Activated CD8-positive, alpha-beta memory T cell treated with anti-CD3 and anti-CD28 coated beads for 4 hours (primary cell): ENCODE measurements at places on chromosomes 7 and 10.

DNA sequence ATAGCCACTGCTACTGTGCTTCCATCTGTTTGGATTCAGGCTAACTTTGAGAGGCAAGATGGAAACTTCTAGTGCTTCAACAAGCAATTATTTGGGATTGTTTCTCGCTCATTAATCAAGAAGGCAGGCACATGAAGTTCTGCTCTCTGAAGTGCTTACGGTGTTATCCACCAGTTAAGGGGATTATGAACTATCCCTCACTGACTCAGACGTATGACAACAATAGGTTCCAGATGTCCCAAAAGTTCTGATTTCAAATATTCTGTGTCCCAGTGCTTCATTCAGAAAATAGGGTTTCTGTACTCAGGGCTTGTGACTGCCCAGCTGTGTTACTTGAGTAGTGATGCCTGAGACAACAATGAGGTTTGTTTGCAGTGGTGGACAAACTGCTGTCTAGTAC lies 81.0 kb downstream of the HACD1 start:
- no peak for DNase-seq

GRCh38 chr10:20017961-20018360 lies 201.7 kb downstream of the PLXDC2 start:
- DNase-seq = no peak

DNA sequence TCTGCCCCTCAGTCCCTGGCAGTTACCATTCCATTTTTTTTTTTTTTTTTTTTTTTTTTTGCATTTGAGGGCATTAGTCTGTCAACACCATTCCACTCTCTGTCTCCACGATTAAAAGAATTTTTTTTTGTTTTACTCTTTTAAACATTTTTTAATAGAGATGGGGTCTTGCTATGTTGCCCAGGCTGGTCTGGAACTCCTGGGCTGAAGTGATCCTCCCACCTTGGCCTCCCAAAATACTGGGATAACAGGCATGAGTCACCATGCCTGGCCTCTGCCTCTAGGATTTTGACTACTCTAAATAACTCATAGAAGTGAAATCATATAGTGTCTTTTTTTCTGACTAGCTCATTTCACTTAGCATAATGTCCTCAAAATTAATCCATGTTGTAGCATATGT lies 16.5 kb upstream of the CLDN3 start:
- DNase-seq = no peak

- DNase-seq = no peak
Measured at GRCh38 chr7:155316427-155317113, 18.9 kb downstream of the INSIG1 start.

GRCh38 chr7:28151965-28152364 lies 28.6 kb downstream of the JAZF1 start:
- no peak for DNase-seq

GRCh38 chr7:35735396-35735795 lies 40.5 kb upstream of the HERPUD2 start:
- DNase-seq = no peak

GRCh38 chr10:33234831-33235237 lies 99.6 kb downstream of the NRP1 start:
- DNase-seq = no peak

- no peak for DNase-seq
Measured at GRCh38 chr10:61732629-61733278, 70.0 kb downstream of the CABCOCO1 start.

- no peak for DNase-seq
Measured at GRCh38 chr7:148223160-148223559, 367.4 kb upstream of the C7orf33 start.

- no peak for DNase-seq
Measured at GRCh38 chr10:59830601-59831259, 75.6 kb downstream of the CCDC6 start.

GRCh38 chr10:56633876-56634452 lies 272.9 kb upstream of the ZWINT start:
- no peak for DNase-seq

- DNase-seq = no peak
Measured at GRCh38 chr10:5620966-5621365, 45.4 kb downstream of the ASB13 start.

GRCh38 chr7:3463696-3464095 lies 162.6 kb downstream of the SDK1 start:
- no peak for DNase-seq

GRCh38 chr7:82419200-82419599 lies 24.4 kb downstream of the CACNA2D1 start:
- DNase-seq = no peak

GRCh38 chr10:76459016-76459730 lies 1027.7 kb downstream of the LRMDA start:
- DNase-seq = no peak

- no peak for DNase-seq
Measured at GRCh38 chr10:38147686-38148085, 53.5 kb downstream of the ZNF37A start.

DNA sequence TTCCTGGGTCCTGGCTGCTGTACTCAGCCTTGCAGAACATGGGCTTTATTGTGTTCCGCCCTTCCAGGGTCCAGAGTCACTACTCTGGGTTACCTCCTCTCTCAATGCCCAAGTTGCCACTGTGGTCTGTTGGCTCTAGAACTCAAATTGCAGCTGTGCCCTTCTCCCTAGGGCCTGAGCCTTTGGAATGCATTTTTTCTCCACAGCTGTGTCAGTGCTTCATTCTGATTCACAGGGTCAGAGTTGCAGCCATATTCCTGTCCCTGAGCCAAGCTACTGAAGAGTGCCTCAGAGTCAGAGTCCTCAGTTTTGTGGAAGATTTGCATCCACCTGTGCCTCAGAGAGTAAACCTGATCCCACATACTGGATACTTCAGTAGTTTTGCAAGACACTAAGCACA lies 167.5 kb downstream of the ITGB1 start:
- no peak for DNase-seq

GRCh38 chr10:86289577-86289868 lies 77.1 kb downstream of the GRID1 start:
- DNase-seq = no peak

GRCh38 chr7:98078197-98078870 lies 28.3 kb upstream of the LMTK2 start:
- no peak for DNase-seq

DNA sequence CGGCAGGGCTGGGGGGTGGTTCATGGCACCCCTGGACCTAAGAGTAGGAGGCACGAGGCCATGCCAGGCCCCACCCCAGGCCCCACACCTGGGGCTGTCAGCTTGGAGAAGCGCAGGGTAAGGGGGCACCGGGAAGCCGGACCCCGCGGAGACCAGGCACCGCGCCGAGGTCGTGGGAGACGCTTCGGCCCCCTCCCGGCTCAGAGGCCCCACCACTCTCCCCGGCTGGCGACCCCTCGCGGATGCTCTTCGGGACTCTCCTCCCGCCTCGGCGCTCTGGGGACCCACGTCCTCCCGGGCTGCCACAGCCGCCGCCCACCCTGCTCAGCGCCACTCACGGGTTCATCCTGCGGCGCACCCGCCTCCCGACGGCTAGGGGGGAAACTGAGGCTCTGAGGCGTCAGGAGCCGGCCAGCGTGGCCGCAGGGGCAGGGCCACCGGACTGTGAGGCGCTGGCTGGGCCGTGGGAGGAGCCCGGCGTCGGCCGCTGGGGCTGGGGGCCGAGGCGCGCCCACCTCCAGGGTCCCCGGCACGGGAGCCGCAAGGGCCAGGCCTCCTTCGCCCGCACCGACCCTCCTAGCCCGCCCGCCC lies 25.9 kb downstream of the PDGFA start:
- DNase-seq = no peak

DNA sequence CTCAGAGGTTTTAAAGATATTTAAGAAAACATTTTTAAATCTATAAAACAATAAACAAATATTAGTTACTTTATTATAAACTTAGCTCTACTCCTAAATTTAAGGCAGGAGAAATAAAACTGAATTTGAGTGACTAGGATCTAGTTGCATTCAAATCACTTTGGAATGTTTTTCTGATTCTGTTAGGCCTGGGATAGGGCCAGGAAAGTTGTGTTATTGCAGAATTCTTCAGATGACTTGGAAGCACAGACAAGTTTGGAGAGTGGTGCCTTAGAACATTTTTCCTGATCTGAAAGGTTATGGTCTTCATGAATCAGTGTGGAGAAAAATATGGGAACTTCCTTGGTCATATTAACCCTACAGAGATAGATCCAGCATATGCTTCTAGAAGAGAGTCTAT lies 15.6 kb upstream of the SLC25A13 start:
- no peak for DNase-seq

DNA sequence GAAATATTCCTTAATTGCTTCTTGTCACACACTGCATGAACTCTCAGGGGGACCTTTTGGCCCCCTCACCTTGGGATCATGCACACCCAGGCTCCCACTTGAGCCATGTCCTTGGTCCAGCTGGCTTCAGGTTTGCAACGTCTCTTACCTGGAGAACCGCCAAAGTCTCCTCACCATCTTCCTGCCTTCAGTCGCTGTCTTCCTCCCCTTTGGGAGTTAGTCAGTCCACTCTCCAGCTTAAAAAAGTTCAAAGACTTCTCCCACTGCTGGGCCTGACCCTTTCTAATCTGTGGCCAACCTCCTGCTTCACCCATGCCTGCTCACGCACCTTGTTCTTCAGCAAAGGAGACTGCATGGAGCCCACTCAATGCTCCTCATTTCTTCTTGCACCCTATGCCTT lies 82.6 kb upstream of the LRRC4 start:
- DNase-seq = no peak

- DNase-seq = no peak
Measured at GRCh38 chr10:9515922-9516321, 1461.4 kb downstream of the GATA3 start.

DNA sequence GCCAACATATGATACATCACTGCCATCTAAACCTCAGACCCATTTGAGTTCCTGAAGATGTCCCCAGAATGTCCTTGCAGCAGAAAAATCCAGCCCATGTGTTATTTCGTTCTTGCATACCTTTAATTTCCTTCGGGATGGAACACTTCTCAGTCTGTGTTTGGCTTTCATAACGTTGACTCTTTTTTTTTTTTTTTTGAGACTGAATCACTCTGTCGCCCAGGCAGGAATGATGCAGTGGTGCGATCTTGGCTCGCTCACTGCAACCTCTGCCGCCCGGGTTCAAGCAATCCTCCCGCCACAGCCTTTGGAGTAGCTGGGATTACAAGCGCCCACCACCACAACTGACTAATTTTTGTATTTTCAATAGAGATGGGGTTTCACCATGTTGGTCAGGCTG lies 148.8 kb upstream of the TNRC18 start:
- DNase-seq = no peak

DNA sequence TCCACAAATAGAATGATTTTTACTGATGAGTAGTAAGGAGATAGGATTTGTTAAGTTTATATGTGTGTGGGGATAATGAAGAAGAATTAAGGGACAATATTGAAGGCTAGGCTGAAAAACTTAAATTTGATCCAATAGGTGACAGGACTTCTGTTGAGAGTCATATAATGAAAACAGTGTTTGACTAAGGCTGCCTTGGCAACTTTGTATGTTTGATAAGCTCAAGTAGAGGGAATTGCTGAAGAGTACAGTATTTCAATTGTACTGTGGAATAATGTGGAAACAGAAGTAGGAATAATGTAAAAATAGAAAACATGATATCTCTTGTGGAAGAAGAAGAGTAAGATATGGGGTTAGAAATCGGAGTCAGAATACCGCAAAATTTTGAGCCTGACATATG lies 10.5 kb downstream of the R3HCC1L start:
- no peak for DNase-seq

GRCh38 chr10:128047351-128047750 lies 78.9 kb downstream of the MKI67 start:
- peak; percentile 74 for DNase-seq

GRCh38 chr7:129829737-129830631 lies 122.8 kb downstream of the UBE2H start:
- DNase-seq = no peak

- no peak for DNase-seq
Measured at GRCh38 chr7:150369748-150370501, 1.3 kb downstream of the REPIN1 start.
